NCI-H524 (cell line): ENCODE measurements at places on chromosomes 1 and 21.

GRCh38 chr21:30605968-30606367, 5.1 kb downstream of the KRTAP22-1 start:
- DNase-seq = peak; percentile 8

- DNase-seq = no peak
Measured at GRCh38 chr1:168220470-168220871, 5.3 kb upstream of the SFT2D2 start.

GRCh38 chr21:45297869-45298268, 10.2 kb upstream of the POFUT2 start:
- DNase-seq = no peak

DNA sequence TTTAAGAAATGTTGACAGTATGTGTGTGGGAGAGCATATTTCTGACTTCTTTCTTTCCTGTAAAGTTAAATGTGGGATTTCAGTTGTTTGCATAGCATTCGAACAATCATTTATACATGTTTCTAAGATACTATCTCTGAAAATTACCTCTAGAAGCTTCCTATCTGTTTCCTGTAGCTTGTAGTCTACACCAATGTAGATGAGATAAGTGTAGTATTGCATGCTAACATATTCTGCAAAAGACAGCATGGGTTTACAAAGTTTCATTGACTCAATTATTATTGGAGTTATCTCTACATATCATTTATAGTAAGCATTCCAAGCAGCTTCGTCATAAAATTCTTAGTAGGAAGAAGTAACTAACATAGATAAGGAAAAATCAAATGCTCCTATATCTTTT, 98.9 kb upstream of the DPYD start:
- DNase-seq = no peak

- DNase-seq = no peak
Measured at GRCh38 chr21:28938726-28939125, 54.0 kb downstream of the LTN1 start.

DNA sequence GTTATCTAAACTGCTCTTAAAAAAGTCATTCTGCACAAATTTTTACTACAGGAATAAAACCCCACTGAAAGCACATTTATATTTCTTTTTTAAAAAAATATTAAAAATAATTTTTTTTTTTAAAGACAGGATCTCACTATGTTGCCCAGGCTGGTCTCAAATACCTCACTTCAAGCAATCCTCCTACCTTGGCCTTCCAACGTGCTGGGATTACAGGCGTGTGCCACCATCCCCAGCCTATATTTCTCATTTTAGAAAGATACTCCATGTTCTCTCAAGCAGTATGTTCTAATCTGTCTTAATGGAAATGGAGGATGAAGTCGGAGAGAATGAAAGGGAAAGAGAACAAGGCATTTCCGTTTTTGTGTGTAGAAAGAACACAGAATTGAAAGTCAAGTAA, 17.1 kb downstream of the USP24 start:
- no peak for DNase-seq

GRCh38 chr1:155507945-155508344, 54.7 kb downstream of the ASH1L start:
- DNase-seq = no peak

GRCh38 chr21:39197448-39198233, 14.4 kb upstream of the PSMG1 start:
- DNase-seq = no peak

GRCh38 chr1:210908257-210908656, 225.7 kb downstream of the KCNH1 start:
- no peak for DNase-seq

DNA sequence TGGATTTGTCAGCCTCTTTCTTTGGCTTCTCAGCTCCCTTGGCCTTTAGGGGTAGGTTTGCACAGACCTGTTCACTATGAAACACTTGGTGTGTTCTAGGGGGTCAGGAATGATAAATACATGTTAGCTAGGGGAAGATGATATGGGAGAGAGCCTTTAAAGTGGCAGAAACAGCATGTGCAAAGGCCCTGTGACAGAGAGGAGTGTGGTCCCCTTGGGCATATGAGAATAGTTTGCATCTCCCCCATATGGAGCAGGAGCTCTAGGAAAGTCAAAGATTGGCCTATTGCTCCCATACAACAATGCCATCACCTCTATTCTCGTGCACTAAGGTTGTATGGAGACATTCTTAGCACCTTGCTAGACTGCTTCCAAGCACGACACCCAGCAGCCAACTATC, 10.7 kb upstream of the NTPCR start:
- DNase-seq = no peak

DNA sequence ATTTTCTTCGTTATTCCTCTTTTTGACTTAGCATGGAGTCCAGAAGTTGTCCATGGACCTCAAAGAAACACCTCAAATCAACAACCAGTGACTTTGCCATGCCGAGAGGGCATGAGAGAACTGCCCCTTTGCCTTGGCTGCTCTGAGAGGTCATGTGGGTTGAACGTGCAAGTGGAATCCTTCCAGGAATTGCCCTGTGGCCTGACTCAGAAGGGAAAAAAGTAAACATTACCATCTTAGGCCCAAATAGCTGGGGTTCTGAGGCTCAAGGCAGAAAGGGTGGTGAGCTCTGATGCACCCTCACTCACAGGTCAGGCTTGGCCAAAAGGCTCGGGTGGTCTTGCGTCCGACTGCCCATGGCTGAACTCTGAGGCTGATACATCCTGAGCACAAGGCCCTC, 15.1 kb downstream of the STUM start:
- no peak for DNase-seq

GRCh38 chr1:82972841-82973553, 1025.9 kb downstream of the TTLL7 start:
- no peak for DNase-seq

- DNase-seq = no peak
Measured at GRCh38 chr1:188988589-188988988, 1489.1 kb downstream of the BRINP3 start.
